ENCODE measurements at places on chromosomes 5 and 9. TPM values are rescaled to one million over a fixed set of nuclear protein-coding genes. Genes with fewer than 3 reads are reported as not detected.

DNA sequence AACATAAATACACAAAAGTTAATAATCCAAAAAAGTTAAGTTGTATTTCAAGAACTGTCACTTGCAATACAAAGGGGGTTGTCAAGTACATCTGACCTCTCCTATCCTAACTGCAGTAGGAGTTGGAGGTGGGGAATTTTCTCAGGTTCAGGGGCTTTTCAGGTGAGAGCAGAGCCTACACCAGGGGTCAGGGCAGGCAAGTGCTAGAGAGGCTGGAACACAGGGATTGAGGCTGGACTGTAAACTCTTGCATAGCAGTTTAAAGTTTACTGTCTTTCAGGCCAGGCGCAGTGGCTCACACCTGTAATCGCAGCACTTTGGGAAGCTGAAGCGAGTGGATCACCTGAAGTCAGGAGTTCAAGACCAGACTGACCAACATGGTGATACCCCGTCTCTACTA lies 25.4 kb upstream of the RASGRF2 start:
- ATAC-seq = no peak

The ZNF474 gene
- total RNA-seq = 0.41 TPM

The RNF180 gene
- total RNA-seq = 5.6 TPM

GRCh38 chr5:67211926-67212325 lies 15.3 kb upstream of the CD180 start:
- no peak for ATAC-seq

The DMGDH gene
- total RNA-seq = 7.3 TPM

GRCh38 chr9:1875921-1876448 lies 139.2 kb upstream of the SMARCA2 start:
- ATAC-seq = no peak

DNA sequence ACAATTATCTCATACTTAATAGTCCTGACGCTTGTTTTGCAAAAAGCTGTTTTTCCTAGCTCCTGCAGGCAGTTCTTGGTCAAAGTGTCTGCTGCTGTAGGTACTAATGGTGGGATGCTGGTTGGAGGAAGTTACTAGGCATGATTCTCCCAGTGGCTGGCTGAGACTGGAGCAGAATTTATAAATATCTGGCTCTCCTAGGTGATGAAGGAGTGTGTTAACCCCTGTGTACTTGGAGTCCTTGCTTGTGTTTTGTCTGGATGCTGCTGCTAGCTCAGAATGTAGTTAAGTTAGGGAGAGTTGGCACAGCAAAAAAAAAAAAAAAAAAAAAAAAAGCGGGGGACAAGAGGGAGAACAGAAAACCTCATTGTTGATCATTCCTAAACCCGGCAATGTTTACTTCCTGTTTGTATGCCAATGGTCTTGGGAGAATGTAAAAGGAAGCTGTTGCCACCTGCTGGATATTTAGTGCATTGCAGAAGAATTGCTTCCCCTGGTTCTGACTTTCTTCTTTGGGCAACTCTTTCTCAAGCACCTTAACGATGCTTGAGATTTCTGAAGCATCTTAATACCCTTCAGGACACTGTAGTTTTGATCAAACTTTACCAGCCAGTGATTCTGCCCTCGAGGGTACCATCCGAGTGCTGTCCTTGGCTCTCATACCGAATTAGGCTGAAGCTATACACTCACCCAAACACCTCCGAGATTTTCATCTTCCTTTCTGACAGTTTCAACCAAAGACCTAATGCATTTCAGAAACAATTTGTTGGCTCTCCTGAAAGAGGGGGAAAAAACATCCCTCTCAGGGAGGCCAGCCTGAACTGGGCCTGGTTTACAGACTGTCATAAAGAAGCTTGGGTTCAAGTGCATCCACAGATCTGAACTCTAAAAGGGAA lies 71.7 kb upstream of the WWC1 start:
- peak; percentile 86 for ATAC-seq

DNA sequence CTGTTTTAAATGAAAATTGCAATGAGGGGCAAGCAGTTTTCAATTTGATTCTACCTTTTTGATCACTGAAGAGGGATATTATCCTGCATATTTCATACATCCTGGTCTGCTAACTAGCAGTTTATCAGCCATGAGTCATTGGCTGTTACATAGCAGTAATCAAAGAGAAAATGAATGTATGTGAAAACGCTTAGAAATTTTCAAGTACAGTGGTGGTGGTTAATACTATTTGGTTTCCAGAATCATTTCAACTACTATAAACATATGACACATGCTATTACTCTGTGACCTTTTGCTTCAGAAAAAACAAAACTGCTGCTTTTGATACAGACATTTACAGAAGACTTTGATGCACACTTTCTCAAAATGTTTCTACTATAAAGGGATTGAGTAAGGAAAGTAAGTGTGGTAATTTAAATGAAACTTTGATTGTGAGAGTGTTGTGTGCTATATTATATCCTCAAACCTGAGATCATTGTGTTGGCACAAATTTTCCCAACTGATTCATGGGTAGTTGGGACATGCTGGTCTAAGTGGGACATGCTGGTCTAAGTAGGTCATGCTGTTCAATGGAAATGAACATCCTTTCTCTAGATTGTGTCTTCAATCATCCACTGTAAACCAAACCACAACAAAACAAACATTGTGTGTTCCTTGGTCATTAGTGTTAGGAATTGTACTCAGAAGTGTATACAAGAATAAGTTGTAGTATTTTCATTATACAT lies 5.1 kb downstream of the RNF14 start:
- no peak for ATAC-seq

DNA sequence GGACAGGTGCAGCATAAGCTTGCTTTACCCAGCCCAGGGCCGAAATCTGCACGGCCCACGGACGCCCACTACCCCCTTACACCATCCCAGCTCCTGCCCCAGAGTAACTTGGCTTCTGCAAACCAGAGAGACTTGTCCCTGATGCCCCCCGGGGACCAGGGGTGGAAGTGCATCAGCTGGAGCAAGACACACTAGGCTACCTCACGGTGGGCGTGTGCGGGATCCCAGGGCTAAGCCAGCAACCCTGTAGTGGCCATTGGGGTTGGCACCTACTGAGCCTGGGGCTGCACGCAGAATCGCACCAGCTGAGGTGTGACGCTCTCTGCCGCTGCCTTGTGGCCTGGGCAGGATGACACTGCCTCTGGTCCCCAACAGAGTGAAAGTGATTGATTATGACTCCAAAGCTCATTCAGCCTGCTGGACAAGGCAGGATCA lies 6.1 kb upstream of the ZNF79 start:
- ATAC-seq = peak; percentile 46

DNA sequence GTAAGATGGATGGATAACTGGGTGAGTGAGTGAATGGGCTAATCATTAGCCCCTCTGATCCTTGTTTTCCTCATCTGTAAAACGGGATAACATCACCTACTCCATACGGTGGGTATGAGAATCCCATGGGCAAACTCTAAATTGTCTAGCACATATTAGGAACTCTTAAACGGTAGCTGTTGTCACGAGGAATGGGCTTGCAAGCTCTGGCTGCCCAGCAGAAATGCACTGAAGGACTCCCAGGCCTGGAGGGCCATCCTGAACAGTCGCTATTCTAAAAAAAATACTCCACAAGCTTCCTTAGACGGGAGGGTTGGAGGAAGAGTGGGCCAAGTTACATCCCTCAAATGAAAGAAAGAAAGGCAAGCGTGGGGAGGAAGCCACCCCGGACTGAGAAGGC lies 711 bp upstream of the POU4F3 start:
- no peak for ATAC-seq

GRCh38 chr9:127945942-127946341 lies 8.3 kb upstream of the DPM2 start:
- no peak for ATAC-seq

The SPINK7 gene
- total RNA-seq = not detected

The PCDHB12 gene
- total RNA-seq = 3.4 TPM

GRCh38 chr5:113598926-113599325 lies 85.4 kb downstream of the YTHDC2 start:
- no peak for ATAC-seq

DNA sequence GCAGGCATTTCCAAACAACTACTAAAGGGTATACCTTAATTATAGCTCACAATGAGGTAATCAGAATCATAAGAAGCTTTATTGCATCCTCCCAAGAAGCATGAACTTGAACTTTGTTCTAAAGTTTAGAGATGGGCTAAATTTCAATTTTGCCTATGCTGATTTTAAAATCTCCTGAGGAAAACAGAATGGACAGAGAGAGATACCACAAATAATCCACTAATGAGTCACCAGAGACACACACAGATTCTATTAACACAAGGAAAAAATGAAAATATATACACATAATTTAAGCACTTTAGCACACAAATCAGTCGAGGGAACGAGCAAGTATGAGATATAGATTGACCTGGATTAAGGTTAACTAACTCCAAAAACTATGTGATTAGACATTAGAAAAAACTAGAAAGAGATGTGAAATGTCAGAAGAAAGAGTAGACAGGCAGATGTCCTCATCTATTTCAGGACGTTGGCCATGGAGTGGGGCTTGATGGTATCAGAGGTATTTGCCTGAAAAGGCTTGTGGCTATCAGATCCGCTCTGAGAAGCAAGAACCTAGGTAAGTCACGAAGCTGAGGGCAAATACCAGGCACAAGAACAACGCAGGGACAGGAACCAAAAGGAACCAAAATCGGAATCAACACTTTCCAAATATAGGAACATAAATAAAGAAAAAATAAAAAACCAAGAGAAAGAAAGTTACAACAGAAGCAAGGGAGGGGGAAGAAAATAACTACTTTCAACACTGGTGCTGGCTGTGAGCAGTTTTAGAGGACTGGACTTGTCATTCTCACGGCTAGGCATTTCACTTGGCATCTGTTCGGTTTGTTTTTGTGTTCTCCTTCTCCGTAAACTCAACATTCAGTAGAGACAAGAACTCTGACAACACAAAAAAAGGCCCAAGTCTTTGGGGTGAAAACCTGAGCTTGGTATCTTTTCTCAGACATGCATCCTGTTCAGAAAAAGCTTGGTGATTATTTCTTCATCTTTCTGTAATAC lies 294.6 kb upstream of the PUM3 start:
- ATAC-seq = no peak

GRCh38 chr9:100419166-100419565 lies 7.8 kb upstream of the MSANTD3 start:
- ATAC-seq = no peak

GRCh38 chr5:174098694-174099093 lies 53.2 kb downstream of the NSG2 start:
- ATAC-seq = no peak

DNA sequence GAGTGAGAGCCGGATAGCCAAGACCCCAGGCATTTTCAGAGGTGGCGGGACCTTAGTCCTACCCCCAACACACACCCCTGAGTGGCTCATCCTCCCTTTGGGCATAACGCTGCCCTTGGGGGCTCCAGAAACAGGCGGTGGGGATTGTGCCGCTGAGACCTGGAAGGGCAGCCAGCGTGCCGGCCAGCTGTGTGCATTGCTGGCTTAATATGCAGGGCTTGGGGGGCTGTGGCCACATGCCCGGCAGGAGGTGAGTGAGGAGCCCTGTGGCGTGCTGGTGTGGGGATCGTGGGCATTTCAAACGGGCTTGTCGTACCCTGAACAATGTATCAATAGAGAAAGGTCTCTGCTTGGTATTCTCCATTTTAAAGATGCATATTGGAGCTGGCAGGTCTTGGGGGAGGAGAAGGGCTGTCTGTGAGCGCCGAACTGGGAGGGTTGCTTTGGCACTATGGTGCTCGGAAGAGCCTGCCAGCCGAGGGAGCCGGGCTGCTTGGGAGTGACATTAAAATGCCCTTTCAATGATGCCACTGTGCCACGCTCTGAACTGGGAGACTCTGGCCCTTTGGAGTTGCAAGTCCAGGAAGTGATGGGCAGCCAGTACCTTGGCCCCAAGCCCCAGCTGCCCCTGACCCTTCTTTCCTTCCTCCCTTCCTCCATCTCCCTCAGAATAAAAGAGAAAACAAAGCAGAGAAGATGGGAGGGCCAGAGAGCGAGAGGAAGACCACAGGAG lies 11.2 kb upstream of the OLFM1 start:
- ATAC-seq = no peak

DNA sequence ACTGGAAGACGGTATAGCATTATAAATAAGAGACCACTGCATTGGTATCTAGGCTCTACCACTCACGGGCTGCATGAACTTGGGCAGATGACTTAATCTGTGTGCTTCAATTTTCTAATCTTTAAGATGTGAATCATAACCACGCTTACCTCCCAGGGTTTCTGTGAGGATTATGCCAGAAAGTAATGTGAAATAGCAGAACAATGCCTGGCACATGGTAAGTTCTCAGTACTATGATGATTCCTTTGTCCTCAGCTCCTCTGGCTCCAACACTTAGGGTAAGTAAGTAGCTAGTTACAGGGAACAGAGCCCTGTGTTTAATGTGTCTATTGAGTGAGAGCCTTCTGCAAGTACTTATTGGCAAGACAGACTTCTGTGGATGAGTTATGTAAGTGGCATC lies 31.1 kb downstream of the POU4F3 start:
- no peak for ATAC-seq

DNA sequence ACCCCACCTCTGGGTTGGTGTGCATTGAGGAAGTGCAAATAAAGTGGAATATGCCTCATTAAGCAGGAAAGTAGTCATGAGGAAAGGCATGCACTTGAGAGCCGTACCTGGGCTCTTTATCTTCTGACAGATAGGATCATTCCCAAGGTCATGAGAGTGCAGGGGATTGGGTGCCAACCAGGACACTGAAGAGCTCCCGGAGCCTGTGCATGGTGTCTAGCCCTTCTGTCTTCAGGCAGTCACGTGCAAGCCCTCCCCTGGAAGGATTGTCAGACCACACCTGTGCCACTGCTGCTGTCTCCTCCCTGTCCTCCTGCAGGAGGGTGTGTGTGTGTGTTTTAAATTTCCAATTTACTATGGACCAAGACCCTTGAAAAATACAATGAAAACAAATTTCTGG lies 69.6 kb downstream of the PDE8B start:
- no peak for ATAC-seq

The ABCA2 gene
- 40.7 TPM for total RNA-seq

DNA sequence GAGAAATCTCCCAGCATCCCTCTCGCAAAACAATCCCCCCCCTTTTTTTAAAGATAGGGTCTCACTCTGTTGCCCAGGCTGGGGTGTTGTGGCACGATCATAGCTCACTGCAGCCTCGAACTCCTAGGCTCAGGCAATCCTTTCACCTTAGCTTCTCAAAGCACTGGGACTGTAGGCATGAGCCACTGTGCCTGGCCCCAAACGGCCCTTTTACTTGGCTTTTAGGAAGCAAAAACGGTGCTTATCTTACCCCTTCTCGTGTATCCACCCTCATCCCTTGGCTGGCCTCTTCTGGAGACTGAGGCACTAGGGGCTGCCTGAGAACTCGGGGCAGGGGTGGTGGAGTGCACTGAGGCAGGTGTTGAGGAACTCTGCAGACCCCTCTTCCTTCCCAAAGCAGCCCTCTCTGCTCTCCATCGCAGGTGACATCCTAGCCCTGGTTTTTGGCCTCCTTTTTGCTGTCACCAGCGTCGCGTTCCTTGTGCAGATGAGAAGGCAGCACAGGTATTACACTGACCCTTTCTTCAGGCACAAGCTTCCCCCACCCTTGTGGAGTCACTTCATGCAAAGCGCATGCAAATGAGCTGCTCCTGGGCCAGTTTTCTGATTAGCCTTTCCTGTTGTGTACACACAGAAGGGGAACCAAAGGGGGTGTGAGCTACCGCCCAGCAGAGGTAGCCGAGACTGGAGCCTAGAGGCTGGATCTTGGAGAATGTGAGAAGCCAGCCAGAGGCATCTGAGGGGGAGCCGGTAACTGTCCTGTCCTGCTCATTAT lies 6.8 kb downstream of the CA9 start:
- ATAC-seq = peak; percentile 84

- ATAC-seq = peak; percentile 99
Measured at GRCh38 chr5:178940569-178941360, at the start of gene ZNF454. TSS of gene ZNF454 (plus strand) at chr5:178941198. CDS start at chr5:178942792, 1,594 bp downstream.
